Fibroblast of lung (primary cell): ENCODE measurements at places on chromosomes 5 and 9.

GRCh38 chr5:177094224-177095087 is 7.7 kb downstream of the FGFR4 start:
- peak; percentile 98 for DNase-seq

DNA sequence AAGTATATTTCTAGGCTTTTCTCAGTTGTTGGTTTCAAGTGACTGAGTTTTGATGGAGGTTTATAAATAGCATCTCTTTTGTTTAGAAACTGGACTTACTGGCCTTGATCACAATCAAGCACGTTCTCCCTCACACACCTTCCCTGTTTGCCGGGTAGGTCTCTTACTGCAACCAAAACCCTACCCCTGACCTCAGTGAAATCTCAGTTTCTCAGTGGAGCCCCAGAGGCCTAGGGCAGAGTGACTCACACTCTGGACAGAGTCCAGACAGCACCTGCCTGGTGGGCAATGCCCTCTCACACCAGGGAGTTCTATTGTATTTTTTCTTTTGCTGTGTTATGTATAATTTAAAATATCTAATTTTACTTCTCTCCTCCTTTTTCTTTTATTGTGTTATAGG is 48.4 kb upstream of the EPB41L4B start:
- no peak for DNase-seq

DNA sequence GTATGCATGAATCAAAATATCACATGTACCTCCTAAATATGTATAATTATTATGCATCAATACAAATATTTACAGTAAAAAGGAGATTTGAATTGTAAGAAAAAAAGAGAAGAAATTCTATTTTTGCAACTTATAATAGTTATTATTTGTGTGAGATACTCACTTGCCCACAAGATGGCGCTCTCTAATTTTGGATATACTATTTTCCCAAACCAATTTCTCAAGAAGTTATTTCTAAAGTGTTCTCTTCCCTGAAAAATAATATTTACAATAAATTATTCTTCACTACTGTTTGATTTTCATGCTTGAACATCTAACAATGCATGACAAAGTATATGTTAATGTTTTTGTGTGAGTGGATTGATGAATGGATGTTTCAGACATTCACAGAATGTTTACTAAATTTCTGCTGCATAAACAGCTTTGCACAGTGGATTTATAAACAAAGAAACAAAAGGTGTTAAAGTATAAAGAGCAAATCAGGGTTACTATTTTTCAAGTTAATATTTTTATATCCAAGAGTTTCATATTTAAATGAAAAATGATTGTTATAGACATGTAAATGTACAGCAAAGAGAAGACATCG is 503.4 kb downstream of the PDE4D start:
- peak; percentile 57 for DNase-seq

- DNase-seq, result no peak
Observed at GRCh38 chr9:134530724-134531123, 110.9 kb upstream of the COL5A1 start.

- DNase-seq, result peak; percentile 92
Observed at GRCh38 chr9:98429613-98430012, 174.2 kb upstream of the TBC1D2 start.

DNA sequence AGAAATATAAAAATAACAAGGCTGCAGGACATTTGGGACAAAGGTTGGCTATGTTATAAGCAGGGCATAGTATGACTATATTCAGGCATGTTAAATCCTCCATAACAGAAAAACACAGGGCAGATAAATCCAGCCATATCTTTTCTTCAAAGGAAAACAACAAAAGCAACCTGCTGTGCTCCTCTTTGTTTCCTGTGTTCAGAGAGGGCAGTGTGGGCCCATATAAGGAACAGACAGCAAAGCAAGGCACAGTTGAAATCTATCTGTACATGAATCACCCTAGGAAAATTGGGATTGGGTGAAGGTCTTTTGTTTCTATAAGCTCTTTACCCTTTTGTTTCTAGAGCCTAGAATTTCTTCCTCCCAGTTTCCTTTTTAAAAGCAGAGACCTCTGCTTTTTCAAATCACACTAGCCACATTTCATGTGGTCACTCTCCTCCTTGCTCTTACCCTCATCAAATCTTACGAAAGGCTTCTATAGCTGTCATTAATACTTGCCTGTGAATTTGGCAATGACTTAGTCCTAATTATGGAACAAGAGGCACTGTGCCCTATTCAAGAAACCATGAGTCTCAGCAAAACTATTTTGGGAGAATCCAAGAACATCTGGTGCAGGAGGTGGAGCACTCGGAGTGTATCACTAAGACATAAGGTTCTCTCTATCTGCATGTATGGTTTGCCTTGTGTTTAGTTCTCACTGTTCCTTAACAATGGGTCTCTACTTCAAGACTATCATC is 1.8 kb downstream of the GZMA start:
- no peak for DNase-seq

- peak; percentile 69 for DNase-seq
Observed at GRCh38 chr9:130043654-130044623, 950 bp upstream of the FNBP1 start.

DNA sequence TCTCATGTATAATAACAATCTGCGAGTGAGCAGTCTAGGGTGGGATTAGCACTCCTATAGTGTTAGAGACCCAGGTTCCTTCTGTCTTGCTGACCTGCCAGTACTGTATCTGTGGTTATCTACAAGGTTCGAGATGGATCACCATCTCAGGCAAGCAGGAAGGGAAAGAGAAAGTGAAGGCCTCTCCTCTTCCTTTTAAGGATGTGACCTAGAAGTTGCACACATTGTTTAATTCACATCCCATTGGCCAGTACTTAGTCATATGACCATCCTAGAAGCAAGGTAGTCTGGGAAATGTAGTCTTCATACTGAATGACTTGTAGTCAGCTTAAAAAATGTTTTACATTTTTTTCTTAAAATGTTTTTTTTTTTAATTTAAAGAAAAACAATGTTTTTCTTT is 168.6 kb downstream of the CARTPT start:
- DNase-seq, result peak; percentile 86

GRCh38 chr9:12716823-12717600 is 23.8 kb downstream of the TYRP1 start:
- DNase-seq, result no peak

GRCh38 chr5:58542709-58543108 is 40.2 kb upstream of the RAB3C start:
- no peak for DNase-seq

DNA sequence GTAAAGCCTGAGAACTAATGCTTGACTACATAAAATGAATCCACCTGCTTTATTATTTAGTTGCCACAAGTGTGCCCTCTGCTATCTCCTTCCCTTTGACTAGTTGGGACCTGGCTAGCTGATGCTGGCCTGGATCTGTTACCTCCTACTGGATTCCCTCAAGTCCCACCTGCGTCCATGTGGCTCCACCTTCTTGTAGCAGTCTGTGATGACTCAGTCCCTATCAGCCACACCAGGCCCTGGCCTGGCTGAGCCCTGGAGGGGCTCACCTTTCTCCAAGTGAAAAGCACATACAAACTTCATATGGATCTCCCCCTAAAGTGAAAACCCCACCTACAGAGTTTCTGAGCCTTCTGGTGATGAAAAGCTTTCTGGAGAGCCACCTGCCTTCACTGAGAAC is 611.4 kb downstream of the SEMA5A start:
- DNase-seq, result no peak

DNA sequence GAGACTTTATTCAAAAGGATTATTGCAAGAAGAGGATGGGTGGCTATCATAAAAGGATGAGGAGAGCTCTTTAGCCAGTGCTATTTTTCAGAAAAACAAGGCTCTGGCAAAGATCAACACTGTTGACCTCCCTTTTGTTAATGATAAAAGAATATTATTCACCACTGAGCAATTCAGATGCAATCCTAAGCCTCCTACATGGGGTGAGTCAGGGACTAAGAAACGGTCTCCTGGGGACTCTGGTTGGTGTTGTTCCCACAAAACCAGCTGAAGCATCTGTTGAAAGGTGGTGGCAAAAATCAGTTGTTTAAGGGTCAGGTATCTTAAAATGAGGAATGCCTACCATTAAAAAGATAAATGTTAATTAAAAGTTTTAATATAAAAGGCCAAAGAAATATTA is 7.7 kb upstream of the GCNT1 start:
- DNase-seq, result peak; percentile 70

DNA sequence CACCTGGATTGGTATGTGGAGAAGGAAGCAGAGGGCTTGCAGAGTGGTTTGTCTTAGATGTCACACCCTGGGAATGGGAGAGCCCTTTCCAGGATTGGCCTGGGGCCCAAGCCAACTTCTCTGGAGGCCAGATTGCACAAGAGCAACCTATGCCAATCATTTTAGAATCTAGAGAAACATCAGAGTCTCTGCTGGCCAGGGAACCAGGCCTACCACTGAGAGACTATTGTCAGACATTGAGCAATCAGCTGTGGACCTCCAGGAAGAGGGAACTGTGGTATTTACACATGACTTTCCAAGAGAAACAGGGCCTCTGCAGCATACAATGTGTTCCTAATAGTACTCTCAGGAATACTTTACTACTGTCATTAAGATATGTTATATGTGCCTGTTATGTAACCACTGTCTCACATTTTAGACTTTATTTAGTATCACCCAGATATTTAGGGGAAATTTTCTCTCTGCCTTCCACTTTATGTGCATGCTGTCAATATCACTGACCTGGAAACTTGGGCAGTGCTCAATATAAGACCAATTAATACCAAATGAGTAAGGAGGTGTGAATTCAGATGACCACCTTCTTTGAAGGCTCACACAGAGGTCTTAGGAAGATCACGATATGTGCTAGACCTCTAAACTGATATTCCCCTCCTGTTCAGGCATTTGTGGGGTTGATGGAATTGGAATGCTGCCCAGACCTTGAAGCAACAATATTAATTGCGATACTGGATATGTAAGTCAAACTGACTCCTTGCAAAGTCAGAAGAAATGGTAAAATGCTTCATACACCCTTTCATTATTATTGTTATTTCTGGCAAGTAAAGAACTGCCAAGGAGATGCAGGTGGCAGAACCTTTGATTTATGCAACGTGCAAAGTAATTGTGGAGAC is 20.5 kb upstream of the CCL28 start:
- DNase-seq, result peak; percentile 90

DNA sequence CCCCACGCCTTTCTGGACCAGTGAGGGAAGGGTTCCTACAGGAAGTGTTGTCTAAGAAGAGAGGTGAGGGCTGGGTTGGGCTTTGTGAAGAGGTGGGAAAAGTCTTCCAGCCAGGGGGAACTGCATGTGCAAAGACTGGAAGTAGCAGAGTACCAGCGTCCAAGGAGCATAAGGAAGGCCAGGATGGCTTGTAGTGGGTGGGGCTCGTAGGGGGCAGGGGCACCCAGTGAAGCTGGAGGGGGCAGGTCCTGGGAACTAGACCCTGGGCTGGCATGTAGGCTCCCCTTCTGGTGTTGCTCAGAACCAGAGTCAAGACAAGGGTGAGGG is 20.4 kb downstream of the PRRX2 start:
- DNase-seq, result no peak

DNA sequence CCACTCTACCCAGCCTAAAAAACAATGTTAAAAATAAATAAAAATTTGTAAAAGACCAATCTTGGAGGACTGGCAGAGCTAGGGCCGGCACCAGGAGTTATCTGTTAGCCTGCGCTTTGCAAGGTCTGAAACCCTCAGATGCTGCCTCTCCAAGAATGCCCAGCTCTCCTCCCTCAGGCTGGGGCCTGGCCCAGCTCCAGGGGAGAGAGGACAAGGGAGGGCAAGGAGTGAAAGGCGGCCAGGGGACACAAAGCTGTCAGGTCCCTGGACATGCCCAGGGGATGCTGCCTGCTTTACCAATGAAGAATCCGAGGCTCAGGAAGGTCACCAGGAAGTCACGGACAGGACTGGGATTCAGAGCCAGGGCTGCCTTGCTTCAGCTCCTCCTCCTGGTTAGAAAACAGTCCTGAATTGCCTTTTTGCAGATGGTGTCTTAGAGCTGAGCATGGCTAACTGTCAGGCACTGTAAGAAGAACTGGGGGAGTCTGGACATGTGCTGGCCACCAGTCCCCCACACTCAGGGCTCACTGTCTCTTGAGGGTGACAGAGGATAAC is 5.5 kb upstream of the N4BP3 start:
- DNase-seq, result no peak

- DNase-seq, result no peak
Observed at GRCh38 chr5:59648949-59649921, 244.3 kb downstream of the PDE4D start.

DNA sequence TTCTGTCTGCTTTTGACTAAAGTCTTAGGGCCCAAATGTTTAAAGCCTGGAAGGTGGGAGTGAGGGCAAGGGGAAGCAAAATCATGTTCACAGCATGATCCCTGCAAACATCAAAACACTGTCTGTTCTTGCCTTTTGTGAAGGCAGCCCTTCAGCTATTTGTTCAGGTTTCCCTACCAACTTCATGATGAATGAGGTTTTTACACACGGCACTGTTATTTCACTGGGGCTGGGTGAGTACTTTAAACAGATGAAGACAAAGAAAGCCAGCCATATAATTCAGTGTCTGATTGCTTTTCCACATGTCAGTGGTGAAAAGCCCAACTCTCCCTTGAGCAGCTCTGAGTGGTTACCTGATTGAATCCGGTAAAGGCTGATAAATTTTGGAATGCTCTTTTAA is 224.7 kb upstream of the GRAMD2B start:
- no peak for DNase-seq

DNA sequence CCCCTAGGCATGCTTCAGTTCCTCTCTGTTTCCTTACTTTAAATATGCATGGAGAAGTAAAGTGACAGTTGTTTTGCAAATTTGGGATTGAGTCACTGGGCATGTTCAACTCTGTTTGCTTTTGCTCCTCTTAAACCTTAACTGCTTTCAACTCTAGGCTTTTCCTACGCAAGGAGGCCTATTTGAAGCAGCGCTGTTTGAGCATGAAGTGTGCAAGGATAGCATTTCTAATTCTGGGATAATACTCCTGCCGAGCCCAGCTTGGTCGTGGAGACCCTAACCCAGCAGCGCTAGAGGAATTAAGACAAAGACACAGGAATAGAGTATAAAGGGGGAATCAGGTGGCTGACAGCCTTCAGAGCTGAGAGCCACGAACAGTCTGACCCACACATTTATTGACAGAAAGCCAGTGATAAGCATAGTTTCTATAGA is 803.4 kb upstream of the CDH10 start:
- no peak for DNase-seq

- peak; percentile 58 for DNase-seq
Observed at GRCh38 chr9:87300915-87301314, 196.8 kb upstream of the DAPK1 start.

DNA sequence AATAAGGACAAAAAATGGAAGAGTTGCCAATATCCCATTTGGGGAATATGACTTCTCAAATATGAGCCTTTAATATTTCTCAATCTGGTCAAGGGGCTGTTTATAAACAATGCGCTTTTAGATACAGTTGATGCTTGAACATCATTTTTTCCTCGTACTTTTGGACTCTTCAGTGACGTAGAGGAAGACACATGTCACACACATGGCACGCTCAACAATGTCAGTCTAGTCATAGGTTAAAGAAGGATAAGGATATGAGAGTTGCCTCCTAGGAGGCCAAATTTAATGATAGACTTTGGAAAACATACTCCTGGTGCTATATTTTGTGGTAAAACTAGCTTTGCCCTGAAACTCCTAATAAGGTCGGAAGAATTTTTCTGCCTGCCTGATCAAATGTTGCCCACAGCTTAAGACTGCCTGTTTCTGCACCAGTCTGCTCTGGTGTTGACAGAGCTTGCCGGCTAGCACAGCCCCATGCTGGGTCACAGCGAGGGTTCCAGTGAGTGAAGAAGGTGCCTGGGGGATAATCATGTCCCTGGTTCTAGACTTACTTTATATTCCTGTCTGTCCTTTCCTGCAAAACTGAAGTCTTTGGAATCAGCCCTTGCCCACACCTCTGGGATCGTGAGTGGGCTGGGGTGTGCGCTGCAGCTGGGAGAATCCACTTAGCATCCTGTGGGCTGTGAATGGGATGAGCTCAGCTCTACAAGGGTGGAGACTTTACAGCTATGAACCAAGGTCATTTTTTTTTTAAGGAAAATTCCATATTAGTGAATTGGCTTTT is 230.8 kb upstream of the IRX4 start:
- no peak for DNase-seq
